CD4-positive, alpha-beta T cell treated with Interleukin-10 for 1 hour (primary cell): ENCODE measurements at places on chromosomes 2 and 18.

DNA sequence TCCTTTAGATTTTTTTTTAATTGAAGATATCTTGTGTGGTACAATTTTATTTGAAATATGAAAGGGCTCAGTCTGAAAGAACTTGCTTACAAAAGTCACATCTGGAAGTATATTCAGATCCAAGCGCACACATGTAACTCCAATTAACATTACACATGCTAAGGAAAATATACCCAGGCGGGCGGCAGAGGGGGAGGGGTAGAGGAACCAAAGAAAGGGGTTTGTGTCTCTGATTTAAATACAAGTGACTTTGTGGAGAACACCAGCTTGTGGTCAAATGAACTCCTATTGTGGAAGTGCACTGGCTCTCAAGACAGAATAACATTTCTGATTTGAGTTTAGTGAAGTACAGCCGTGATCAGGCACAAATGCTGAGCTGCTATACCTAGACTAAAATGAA is 280.2 kb upstream of the SOX11 start:
- no peak for DNase-seq

DNA sequence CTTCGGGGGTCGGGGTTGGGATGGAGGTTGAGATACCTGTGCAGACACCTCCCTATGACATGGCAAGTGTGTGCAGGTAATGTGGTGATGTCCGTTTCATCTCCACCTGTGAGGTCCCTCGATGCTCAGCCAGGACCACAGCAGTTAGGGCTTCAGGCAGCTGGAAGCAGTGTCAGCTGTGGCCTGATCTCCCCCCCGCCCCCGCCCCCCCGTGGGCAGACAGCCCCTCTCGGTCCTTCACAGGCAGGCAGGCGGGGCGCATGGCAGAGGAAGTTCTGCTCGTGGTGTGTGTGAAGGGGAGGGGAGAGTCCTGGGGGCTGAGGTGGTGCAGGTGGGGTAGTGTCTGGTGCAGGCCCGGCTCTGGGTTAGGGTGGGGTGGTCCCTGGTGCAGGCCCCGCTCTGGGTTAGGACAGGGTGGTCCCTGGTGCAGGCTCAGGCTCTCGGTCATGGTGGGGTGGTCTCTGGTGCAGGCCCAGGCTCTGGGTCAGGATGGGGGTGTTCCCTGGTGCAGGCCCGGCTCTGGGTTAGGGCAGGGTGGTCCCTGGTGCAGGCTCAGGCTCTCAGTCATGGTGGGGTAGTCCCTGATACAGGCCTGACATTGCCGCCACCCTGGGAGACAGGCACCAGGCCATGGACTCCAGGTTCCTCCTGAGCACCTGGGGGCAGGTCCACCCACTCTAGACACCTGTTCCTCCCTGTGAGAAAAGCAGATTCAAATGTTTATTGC is 94.3 kb downstream of the NFATC1 start:
- DNase-seq = no peak

DNA sequence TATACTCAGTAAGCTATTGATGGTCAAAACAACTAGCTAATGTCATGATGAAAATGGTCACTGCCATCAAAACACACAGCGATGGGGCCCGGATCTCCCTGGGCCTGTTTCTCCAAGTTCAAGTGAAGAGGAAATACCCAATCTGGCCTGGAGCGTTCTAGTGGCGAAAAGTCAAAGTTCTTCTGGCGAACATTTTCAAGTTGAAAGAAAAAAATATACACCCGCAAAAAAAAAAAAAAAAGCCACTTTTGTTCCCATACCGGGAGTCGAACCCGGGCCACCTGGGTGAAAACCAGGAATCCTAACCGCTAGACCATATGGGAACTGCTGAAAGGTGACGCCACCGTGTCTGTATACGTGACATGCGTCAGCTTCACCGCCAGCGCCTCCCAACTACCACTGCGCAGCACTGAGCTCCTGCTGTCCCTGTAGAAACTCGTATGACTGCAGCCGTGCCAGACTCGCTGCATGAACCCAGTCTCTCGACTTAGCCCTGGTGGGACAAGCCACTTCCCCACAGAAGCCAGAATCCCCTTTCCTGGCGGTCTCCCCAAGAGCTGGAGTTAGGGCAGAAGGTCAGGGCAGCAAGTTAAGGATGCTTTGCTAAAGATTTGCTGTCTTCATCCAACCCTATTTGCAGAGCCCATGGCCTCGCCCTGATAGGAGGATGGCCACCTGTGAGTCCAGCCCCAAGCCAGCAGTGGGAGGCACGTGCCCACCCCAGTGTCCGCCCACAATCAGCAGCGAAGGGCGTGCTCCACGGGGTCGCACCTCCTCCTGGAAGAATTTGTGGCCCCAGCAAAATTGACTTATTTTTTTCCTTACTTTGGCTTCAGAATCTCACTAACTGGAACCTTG is 5.6 kb upstream of the IMP4 start:
- DNase-seq = peak; percentile 56

DNA sequence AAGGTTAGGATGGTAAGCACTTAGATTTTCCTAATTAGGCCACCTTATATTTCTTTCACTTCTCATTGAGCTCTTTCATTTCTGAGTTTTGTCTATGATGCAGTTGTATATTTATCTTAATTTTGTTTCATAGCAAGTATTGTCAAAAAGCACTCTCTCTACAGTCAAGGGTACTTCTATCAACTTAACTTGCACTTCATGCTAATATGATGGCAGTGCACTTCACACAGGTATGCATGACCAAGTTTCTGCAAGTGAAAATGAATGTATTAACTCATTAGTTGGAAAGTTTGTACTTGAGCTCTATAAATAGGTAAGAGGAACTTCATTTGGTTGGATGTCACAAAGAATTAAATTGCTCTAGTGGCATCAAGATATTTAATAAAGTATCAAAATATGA is 51.5 kb upstream of the CDH19 start:
- DNase-seq = no peak

DNA sequence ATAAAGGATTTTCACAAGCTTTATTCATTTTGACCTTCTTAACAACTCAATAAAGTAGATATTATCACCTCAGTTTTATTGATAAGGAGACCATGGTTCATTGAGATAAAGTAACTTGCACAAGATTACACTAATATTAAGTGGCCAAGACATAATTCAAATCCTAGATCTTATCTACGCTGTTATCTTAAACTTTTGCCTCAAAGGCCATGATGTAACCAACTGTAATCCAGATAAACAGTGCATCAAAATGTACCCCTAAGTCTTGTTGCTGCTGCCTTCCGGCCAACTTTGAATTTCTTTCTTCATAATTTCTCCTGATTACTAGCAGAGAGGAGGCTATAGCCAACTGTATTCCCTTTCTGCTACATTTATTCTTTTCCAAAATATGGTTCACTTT is 1094.8 kb upstream of the PIK3C3 start:
- no peak for DNase-seq

- peak; percentile 29 for DNase-seq
These were observed 49.7 kb downstream of the STAT1 start for GRCh38 chr2:190964170-190964795.
